B cell (primary cell): ENCODE measurements at places on chromosomes 3 and 15. TPM values are rescaled to one million over a fixed set of nuclear protein-coding genes. Genes with fewer than 3 reads are reported as not detected.

- no peak for DNase-seq
Observed at GRCh38 chr3:25273582-25274171, 154.4 kb upstream of the RARB start.

DNA sequence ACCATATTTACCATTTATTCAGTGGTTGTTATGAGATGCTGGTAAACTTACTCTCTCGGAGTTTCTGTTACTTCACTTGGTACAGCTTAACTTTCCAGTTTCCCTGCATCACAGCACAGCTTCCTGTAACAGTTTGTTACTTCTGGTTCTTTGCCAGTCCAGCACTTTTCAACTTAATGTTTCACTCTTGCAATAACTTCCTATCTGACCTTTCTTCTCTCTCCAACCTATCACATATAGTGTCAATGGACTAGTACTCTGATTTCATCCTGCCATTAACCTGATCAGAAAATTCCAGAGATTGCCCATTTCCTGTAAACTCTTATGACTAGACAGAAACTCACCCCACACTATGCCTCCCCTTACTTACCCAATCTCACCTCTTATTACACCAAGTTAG is 3.9 kb upstream of the ATP11B start:
- peak; percentile 46 for DNase-seq

DNA sequence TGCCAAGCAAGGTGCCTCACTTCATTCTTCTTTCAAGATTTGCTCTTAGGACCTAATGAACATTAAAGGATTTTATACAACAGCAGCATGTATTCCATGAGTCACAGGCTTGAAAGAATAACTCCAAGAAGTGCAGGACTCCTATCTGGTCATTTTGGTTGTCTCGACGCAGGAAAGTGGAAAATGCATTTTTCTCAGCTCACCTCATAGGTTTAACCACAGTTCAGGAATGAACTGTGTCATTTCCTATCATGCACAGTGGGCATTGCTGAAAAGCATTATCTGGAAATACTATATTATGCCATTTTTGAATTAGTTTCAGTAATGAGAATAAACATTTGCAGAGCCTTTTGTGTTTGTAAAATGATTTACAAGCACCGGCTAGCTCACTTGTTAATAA is 98.7 kb upstream of the BFSP2 start:
- no peak for DNase-seq

- DNase-seq = no peak
Observed at GRCh38 chr3:174116421-174116820, 718.9 kb downstream of the NLGN1 start.

DNA sequence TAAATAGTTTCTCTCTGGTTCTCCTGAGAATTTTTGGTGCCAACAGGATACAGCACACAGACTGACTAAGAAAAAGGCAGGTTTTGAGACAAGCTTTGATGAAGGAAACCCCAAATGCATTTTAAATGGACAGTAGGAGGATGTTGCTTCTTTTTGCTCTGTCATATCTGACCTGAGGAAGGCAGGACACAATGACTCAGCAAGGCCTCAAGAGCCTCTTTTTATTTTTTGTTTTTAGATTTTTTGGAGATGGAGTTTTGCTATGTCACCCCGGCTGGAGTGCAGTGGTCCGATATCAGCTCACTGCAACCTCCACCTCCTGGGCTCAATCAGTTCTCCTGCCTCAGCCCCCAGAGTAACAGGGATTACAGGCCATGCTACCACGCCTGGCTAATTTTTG is 16.9 kb upstream of the KNG1 start:
- no peak for DNase-seq

GRCh38 chr3:48151058-48151806 is 37.0 kb downstream of the CDC25A start:
- peak; percentile 67 for DNase-seq

DNA sequence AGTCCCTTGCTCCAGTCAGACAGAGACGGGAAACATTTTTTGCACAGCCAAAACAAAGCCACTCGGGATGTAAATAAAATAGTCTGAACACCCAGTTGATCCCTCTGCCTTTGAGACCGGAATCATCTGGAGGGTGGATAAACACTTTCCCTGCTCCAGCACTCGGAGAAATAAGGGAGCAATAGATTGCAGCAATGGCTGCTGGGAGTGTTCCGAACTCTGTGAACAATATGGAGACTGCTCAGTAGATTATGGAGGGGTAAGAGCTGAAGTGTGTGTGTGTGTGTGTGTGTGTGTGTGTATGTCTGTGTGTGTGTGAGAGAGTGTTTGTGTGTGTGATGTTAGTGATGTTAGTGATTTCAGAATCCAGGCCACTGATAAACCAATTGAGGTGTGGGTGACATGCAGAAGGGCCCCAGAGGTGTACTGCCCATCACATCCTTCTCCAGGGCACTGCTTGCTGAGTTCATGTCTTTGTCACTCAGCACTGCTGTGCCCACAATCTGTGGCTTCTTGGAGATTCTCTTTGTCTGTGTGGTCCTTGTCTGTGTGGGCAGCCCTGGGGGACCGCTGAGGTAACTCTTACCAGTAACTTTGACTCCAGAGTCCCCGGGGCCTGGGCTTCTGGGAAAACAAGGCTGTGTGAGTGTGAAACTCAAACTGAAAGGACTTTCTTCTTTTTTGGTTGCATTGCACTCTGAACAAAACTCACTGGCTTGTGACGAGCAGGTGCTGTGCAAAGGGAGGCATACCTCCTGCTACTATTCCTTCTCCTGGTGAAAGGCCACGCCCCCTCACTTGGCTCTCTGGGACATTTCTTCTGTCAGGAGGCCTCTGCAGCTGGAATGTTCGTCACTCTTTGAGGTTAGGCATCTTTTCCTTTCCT is 23.0 kb downstream of the CRYGS start:
- DNase-seq = peak; percentile 69

- DNase-seq = no peak
Observed at GRCh38 chr3:60998858-60999257, 252.4 kb downstream of the FHIT start.

GRCh38 chr15:80991421-80991820 is 1.8 kb upstream of the MESD start:
- peak; percentile 19 for DNase-seq

- DNase-seq = no peak
Observed at GRCh38 chr3:159239059-159239458, 437.2 kb downstream of the MFSD1 start.

- DNase-seq = no peak
Observed at GRCh38 chr3:168884353-168884903, 779.1 kb downstream of the MECOM start.

- DNase-seq = no peak
Observed at GRCh38 chr15:100909989-100910955, 8.9 kb upstream of the LRRK1 start.

DNA sequence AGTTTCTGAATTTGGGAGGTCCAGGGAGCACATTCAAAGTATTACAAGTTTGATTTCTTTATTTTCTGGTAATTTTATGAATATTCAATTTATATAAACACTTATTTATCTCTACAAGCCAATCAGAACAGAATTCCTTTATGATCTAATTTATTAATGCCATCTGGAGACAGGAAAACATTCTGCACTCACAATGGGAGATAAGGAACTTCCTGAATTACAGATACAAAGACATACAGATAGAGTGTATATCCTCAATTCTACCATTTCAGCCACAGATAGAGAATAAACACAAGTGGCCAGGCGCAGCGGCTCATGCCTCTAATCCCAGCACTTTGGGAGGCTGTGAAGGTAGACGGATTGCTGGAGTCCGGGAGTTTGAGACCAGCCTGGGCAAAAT is 86.0 kb downstream of the IQCH start:
- no peak for DNase-seq

DNA sequence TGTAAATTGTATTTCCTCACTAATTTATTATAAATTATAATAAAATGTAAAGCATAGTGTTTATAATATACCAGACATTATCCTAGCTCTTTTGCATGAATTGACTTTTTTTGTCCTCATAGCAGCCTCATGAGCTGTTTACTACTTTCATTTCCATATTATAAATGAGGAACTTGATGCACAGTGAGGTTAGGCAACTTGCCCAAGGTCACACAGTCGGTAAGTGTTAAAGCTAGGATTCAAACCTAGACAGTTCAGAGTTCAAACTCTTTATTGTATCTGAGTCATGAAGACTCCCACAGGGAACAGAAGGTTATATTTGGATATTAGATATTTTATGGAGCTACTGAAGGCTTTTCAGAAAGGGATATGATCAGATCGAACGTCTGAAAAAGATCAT is 322.2 kb upstream of the SATB1 start:
- DNase-seq = no peak

DNA sequence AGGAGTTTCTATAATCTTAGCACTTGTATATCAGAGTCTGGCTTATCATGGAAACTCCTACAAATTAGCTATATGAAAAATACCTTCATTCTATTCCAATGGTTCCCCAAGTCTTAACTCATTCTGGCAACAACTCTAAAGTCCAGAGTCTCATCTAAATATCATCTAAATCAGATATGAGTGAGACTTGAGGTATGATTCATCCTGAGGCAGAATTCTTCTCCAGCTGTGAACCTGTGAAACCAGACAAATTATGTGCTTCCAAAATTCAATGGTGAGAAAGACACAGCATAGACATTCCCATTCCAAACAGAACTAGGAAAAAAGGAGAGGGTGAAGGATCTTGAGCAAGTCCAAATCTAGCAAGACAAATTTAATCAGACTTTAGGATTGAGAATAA is 138.8 kb downstream of the THRB start:
- no peak for DNase-seq

- no peak for DNase-seq
Observed at GRCh38 chr3:113952921-113953320, 5.1 kb downstream of the ZDHHC23 start.

DNA sequence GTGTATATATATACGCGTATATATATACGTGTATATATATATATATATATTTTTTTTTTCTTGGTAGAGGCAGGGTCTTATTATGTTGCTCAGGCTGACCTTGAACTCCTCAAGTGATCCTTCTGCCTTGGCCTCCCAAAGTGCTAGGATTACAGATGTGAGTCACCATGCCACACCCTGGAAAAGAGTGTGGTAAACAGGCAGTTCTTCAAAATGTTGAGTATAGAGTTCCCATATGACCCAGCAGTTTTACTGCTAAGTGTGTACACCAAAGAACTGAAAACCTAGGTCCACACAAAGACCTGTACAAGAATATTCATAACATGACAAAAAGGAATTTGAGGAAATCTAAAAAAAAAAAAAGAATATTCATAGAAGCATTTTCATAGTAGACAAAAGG is 71.8 kb upstream of the GCNT3 start:
- DNase-seq = no peak

- DNase-seq = no peak
Observed at GRCh38 chr3:30680789-30681648, 74.6 kb downstream of the TGFBR2 start.

DNA sequence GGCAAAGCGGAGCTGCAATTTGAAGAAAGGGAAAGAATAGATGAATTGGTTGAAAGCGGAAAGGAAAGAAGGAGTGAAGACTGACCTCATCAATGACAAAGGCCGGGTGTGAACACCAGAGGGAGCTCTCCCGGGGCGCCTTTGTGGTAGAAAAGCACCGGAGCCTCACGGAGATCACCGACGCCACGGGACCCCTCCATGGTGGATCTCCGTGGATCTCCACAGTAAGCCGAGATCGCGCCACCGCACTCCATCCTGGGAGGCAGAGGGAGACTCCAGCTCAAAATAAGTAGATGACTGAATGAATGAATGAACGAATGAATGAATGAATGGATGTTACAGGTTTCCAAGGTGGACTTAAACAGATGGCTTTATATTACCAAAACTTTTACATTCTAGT is 25.0 kb downstream of the GPR160 start:
- DNase-seq = no peak

DNA sequence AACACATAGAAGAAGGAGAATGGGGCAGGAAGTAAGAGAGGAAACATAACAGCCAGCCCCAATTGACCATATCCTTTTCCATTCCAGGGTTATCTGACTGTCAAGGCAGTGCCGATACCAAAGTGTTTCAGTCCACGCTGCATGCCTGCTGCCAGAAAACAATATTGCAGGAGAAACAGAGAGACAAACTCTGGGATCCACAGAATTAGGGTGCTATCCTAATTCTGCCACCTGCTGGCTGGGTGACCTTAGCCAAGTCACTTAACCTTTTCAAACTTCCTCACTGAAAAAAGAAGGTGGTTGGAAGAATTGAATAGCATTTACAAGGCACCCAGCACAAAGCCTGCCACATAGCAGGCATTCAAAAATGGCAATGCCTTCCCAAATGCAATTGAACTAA is 32.0 kb downstream of the GLB1 start:
- peak; percentile 42 for DNase-seq

GRCh38 chr15:58438956-58439355 is 7.2 kb downstream of the LIPC start:
- DNase-seq = no peak

GRCh38 chr15:40306908-40307307 is 827 bp downstream of the PLCB2 start:
- DNase-seq = peak; percentile 37

GRCh38 chr15:34793901-34794300 is 1.4 kb downstream of the ACTC1 start:
- no peak for DNase-seq

DNA sequence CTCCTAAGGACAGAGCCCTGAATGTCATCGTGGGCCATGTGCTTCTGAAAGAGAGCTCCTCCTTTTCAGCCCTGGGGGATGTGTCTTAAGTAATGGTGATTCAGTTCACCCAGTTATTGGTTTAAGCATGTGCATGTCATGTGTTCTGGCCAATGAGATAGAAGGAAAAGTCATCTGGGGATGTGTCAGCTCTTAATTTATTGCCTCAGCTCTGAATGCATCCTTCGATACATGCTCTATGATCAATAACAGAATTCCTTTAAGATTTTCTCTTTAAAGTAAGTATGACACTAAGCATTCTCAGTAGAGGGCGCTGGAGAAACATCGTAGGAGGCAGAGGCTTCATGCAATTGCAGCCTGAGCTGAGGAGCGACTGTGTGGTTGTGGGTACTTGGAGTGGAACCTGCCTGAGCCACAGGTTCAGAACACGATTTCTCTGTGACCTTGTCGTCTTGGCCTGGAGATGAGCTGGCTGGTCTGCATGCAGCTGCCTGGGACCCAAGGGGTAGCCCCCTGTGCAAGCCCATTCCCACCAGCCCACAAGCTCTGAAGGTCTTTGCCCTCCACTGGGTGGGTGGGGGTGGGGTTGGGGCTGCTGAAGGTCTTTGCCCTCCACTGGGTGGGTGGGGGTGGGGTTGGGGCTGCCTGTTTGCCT is 69.5 kb downstream of the C3orf38 start:
- peak; percentile 66 for DNase-seq

- DNase-seq = no peak
Observed at GRCh38 chr15:74613953-74614743, 1.5 kb upstream of the CLK3 start.

Gene SST
- total RNA-seq = not detected in 2 replicates

Gene LRIG1
- 10.6 and 12.4 TPM in 2 replicates for total RNA-seq

Gene PRTG
- not detected in 2 replicates for total RNA-seq

Gene ITIH1
- 0.53 TPM in 1 of 2 replicates, not detected in the other for total RNA-seq
